ENCODE measurements at places on chromosomes 12 and 14.

DNA sequence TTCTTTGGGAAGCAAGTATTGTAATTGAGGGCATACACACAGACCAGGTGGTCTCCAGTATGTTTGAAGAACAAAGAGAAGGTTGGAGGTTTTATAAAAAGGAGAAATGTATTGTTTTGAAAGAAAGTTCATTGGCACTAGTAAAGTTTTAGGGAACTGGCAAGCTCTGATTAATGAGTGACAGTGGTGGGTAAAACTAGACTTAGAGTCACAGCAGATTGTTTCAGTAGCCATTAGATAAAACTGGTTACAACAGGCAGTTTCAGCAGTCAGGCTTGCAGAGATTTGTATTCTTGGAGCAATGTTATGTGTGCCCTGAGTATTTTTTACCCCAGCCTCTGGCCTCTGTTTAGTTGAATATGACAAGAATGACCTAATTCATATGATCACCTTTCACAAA, 49.1 kb upstream of the ARID2 start:
- DNase-seq = no peak

GRCh38 chr14:64298773-64299172, 4.6 kb upstream of the ESR2 start:
- no peak for DNase-seq

GRCh38 chr12:95642583-95642982, 91.3 kb upstream of the USP44 start:
- no peak for DNase-seq

DNA sequence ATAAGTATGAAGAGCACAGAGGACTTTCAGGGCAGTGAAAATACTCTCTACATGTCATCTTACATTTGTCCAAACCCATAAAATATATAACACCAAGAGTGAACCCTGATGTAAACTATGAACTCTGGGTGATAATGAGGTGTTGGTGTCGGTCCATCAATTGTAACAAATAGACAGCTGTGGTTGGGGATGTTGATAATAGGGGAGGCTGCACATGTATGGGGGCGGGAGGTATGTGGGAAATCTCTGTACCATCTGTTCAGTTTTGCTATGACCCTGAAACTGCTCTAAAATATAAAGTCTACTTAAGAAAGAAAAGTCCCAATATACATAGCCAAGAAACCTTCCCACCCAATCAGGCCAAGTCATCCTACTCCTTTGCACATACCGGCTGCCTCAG, 88.5 kb downstream of the GPR135 start:
- DNase-seq = no peak

DNA sequence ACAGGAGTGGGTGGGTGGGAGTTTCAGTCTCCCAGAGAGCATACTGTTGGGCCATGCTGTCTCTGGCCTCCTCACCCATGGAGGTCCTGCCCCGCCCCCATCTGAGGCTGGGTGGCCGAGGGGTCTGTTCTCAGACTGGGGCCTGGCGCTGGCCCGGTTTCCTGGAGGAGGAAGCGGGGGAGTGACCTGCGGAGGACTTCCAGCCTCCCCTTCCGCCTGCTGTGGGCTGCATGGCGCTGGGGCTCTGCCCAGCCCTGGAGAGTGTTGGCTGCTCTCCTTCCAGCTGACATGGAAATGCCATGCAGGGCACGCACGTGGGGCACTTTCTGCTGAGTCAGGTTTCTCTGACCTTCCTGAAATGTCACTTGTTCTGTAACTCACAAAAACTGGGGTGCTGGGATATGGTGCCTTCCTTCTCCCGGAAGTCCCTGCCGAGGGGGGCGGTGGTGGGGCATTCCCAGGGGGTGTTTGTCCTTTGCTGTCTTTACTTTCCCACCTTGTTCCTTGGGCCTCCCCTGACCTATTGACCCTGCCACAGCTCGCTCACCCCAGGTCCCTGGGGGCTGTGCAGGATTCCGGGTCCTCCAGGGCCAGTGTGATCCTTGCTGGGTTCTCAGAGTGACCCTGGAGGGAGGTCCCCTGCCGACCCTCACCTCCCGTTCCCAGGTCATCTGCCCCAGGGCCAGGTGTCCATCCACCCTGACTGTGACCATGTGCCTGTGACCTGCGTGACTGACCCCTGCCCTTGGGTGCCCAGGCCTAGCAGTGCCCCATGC, 23.6 kb downstream of the PACS2 start:
- no peak for DNase-seq
